ENCODE measurements at places on chromosomes 1 and 21.

GRCh38 chr1:216814576-216815259 lies 91.5 kb upstream of the ESRRG start:
- no peak for DNase-seq

DNA sequence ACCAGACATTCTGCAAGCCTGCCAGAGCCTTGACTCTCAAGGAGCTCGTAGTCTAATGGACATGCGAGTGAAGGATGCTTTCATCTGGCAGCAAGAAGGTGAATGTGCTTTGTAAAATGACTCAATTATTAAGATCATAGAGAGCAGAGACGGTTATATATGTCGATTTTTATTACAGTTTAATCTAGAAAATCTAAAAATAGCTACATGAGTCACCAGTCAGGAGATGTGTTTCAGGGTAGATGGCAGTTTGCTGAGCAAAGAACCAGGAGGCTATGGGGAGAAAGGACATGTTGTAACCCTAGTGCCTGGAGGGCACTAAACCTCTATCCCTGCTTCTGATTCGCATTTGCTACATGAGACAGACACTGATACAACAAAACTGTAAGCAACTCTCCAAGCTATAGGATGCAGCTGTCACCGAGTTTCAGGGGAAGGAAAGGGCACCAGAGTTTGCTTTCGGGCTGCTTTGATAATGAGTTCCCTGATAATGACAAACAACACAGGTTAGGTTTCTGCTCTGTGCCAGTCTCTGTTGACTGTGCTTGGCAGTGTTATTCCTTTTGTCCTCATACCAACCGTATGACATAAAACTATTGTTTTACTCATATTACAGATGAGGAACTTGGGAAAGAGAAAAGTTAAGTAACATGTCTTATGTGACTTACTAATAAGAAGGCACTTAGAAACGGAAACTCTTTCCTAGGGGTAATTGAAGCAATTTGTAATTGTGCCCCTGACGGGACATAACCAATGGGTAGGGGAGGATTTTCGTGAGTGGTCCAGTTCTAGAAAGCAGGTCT lies 43.2 kb downstream of the C1orf198 start:
- DNase-seq: peak; percentile 24

DNA sequence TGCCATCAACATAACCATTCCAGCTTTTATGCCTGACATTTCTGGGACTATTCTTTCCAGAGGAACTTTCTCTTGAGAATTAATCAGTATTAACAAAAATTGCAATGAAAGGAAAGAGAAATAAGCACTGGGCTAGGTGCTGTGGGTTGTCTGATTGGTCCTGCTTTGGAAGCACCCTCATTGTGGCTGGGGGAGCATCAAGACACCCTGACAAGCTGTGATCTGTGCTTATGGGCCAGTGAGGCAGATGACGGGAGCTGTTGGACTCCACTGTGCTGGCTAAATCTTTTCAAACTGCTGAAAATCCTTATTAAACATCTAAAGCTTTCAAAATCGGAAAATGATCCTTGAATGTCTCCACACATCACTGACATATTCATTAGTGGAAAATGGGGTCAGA lies 20.0 kb downstream of the UBASH3A start:
- no peak for DNase-seq

GRCh38 chr1:7838714-7839113 lies 14.2 kb downstream of the UTS2 start:
- DNase-seq: no peak

Measured in activated CD8-positive, alpha-beta memory T cell treated with anti-CD3 and anti-CD28 coated beads for 24 hours (primary cell).